Dermis blood vessel endothelial cell (primary cell): ENCODE measurements at places on chromosomes 11 and 22. TPM values are rescaled to one million over a fixed set of nuclear protein-coding genes. Genes with fewer than 3 reads are reported as not detected.
A peak's percentile ranks its signal among the peaks of the same experiment; 100 is the strongest.

- no peak for DNase-seq
Measured at GRCh38 chr11:119525180-119525866, 102.4 kb upstream of the THY1 start.

GRCh38 chr22:47474464-47474863, 712.0 kb downstream of the TBC1D22A start:
- no peak for DNase-seq

The CHRNA10 gene
- 0.85 and 0.93 TPM in 2 replicates for total RNA-seq

DNA sequence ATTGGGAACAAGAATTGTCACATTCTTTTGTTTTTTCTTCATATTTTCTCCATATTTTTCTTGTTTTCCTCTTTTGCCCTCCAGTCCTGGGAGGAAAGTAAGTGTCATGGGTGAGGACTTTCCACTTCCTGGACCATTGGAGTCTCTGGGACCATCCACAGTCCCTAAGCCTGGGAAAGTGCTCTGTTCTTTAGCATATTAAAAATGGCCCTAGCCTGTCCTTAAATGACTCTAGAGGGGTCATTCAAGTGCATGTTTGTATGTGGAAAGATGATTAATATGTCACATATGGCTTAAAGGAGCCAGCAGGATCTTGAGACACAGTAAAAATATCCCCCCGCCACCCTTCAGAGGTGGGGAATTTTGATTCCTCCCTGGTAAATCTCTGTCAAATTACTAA, 20.1 kb upstream of the SCGB1D1 start:
- DNase-seq = no peak

The HTR3B gene
- not detected in 2 replicates for total RNA-seq

DNA sequence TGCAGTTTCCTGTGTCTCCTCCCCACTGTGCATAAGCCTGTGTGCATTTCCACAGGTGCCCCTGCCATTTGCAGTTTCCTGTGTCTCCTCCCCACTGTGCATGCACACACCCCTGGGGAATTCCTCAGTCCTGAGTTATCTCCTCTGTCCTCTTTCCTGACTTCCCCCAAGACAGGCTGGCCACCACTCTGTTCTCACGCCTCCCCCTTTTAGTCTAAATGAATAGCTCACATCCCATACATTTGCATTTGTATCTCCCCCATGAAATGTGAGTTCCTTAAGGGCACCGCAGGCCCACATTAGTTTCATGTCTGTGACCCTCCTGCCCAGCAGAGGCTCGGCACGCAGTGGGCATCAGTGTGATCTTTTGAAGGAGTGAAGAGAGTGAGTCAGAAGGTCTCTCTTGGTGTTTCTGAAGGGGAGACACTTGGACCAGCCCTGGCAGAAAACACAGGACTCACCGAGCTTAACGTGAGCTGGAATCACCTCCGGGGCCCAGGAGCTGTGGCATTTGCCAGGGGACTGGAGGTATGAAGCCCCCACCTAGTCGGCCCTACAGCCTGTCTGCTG, 6.2 kb downstream of the LRRC74B start:
- DNase-seq = no peak

- no peak for DNase-seq
Measured at GRCh38 chr11:104165014-104165413, 1.1 kb upstream of the PDGFD start.

DNA sequence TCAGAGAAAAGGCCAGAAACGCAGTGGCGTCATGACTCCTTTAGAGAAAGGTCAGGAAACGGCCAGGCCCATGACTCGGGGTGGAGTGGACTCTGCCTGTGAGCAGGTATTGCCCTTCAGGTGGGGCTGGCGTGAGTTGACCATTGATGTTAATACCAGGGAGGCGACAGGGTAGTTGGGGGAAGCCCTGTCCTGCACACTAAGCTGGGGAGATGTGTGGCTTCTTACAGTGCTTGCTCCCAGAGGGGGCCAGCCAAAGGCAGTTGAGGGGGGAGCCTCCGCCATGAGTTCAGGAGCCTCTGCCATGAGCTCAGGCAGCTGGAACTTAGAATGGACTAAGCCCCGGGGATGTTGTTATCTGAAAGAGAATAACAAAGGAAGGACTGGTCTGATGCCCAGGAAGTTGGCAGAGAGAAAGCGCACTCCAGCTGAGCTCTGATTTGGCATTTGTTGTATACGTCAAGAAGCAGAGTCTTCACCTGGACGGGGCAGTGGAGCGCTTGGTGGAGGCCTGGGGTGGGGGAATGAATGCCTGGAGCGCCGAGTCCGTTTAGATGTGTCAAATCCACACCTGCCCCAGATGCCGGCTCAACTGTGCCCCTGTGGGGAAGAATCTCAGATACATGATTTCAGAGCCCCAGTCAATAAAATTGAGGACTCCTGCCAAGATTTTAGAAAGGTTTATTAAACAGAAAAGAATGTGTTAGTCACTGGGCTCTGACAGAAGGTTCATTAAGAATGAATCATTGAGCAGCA, 222.5 kb downstream of the TBC1D22A start:
- DNase-seq = peak; percentile 64

- DNase-seq = peak; percentile 15
Measured at GRCh38 chr11:14973621-14974514, 1.7 kb upstream of the CALCA start.

- DNase-seq = no peak
Measured at GRCh38 chr11:50412832-50413231, 380.2 kb downstream of the OR4C45 start.
